ENCODE measurements at places on chromosomes 5 and 9.
A peak's percentile ranks its signal among the peaks of the same experiment; 100 is the strongest.

DNA sequence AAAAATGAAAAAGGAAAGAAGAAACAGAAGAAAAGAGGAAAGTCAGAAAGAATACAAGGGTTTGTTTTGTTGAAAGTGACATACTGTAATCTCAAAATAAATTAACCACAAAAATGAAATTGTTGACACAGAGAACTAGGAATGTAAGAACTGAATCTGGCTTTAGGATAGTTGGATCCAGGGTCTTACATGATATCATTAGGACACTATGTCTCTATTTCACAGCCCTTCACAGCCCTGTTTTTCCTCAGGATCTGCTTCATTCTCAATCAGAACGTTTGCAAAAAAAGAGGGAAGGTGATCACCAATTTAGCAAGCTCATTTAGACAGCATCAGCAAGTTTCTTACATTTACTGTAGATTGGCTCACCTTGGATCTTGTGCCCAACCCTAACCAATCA is 188.5 kb upstream of the NREP start:
- DNase-seq: no peak

DNA sequence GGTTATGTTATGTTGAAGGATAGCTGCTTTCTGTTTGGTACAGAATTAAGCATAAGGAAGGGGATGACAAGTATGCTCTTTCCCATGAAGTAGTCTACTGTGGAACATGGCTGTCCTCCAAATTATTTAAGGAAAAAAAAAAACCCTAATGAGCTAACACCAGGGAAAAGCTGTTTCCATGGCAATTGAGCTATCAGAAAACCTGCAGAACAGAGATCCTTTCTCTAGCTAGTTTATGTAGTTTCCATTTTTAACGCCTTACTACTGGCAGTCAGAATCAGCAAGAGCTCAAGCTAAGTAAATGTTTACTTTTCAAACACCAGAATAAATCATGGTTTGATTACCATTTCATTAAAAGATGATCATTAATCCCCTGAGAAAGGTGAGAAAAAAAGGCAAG is 287.4 kb upstream of the TARS1 start:
- no peak for DNase-seq

GRCh38 chr5:59887274-59887673 is 6.3 kb downstream of the PDE4D start:
- DNase-seq: no peak

- DNase-seq: no peak
Observed at GRCh38 chr5:176178789-176179188, 59.4 kb upstream of the SIMC1 start.

- no peak for DNase-seq
Observed at GRCh38 chr5:13731121-13731628, 213.3 kb downstream of the DNAH5 start.

DNA sequence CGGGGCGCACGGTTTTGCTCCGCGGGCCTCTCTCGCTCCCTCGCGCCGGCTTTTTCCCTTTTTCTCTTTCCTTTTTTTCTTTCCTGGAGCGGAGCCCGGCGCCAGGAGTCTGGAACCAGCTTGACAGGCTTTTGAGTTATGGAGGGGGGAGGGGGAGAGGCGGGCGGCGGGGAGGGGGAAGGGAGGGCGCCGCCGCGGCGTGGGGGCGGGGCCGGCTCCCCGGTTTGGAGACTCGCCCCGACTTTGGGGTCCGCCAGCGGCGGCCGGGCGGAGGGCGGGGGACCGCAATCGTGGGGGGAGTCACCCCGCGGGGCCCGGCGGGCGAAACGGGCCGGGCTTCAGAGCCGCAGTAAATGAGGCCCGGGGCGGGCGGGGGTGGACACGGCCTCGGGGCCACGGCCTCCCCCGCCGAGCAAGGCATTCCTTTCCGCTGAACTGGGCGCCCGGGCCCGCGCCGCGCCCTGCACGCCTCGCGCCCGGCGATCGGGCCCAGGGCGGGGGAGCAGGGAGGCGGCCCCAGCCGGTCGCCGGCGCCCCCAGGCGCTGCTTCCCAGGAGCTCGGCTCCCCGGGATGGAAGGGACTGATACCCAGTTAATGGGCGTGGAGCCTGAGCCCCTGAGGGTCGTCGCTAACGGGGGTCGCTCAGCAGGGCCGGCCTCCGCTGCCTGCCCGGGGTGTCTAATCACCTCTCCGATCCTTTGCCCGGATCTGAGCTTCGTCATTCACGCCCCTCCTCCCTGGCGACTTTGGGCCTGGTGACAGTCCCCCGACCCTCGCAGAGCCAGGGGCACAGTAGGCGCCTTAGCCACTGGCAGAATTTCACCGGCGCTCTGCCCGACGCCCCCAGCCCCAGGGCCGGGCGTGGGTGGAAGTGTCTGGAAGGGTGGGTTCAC is 138.1 kb downstream of the C9orf50 start:
- peak; percentile 75 for DNase-seq

GRCh38 chr5:106459541-106459940 is 1211.2 kb downstream of the EFNA5 start:
- peak; percentile 3 for DNase-seq

DNA sequence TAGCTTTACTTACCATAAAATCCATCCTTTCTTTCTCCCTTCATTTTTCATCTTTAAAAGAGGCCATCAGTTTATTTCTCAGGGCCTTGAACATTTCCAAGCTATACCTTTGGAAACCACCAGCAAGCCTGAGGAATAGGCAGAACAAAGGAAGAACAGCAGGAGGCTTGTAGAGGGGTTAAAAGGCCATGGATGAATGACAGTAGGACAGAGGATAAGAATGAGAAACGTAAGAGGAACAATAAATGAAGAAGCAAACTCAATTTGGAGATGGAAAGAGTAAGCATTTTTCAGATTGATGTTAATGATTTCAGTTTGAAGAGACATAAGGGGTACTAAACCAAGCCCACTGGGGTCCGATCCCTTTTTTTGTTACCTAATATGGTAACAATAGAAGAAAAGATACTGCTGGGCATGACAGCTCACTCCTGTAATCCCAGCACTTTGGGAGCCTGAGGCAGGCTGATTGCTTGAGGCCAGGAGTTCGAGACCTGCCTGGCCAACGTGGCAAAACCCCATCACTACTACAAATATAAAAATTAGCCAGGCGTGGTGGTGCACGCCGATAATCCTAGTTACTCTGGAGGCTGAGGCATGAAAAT is 106.6 kb upstream of the NMUR2 start:
- DNase-seq: no peak

GRCh38 chr9:120928015-120928482 is 1.5 kb upstream of the TRAF1 start:
- DNase-seq: no peak

- DNase-seq: no peak
Observed at GRCh38 chr5:143564417-143564816, 160.9 kb upstream of the NR3C1 start.

DNA sequence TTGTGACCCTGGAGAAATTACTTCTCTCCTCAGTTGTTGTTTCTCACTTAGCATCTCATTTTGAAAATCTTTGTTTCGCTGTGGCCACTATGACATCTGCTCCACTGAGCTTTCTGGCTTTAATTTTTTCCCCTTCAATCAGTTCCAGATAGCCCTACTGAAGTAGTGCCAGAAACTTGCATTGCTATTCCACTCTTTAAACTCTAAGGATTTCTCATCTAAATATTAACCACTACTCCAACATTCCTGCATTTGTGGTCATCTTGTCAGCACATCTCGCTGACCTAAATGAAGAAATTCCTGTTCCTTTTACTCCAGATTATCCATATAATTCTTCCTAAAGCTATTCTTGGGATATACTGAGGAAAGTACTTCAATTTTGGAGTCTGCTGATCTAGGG is 15.3 kb upstream of the NOL6 start:
- peak; percentile 36 for DNase-seq

DNA sequence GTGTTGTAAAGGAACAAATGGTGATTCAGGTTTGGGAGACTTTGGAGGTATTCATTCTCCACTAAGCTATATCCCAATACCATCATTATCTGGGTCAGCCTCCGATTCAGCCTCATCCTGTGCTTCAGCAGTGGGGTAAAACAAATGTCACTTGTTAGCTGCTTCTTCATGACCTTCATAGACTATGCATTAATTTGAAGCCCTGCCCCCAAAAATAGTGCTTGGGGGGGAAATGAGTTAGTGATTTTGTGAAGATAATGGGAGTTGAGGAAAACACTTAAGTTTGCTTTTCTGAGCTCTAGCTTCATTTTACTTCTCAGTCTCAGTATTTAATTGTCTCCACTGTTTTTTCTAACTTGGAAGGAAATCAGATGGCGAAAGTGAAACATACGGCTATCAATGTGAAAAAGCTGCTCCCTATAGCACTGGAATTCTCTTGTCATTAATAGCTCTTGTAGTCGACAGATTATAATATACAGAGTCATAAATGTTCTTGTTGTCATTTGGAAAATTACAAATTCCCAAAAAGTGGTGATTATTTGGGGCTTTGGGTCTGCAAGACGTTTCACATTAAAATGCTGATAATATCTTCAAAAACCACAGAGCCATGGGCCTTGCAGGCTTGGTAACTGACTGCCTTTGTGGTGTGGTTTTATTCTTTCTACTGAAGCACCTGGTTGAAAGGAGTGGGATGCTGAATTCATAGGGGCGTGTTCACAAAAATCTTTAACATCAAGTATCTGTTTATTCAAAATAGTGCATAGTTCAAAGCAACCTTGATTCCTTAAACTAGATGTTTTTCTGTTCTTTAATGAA is 40.0 kb downstream of the PIK3R1 start:
- DNase-seq: no peak

GRCh38 chr5:111787006-111787405 is 30.0 kb upstream of the NREP start:
- DNase-seq: no peak

DNA sequence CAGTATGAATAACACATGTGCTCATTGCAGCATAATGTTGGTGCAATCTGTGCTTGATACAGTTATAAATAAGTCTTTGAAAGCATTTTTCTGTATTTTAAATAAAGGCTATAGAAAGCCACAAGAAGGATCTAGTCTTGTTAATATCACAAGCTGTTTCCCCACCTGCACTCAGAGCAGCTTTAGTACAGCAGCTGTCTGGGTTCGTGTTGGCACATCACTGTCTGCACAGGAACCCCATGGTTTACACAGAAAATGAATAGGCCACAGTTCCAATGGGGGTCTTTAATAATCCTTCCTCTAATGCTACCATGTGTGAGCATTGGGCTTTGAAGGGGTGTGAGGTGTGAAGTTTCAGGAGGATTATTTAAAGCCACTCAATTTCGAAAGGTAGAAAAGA is 2269.7 kb downstream of the MAT2B start:
- no peak for DNase-seq

DNA sequence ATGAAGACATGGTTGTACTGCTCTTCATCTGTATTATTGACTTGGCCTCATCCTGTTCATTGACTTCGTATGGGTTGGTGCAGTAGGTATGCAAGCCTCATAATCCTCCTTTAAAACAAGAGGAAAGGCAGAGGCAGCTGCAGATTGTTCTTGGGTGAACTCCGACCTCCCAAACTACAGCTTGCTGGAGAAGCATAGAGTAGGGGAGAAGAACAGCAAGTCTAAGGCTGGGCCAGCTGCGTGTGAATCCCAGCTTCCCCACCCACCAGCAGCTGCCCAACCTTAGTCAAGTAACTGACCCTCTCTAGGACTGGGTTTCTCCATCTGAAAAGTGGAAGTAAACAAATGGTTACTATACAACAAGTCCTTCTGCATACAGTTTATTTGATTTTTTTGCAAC is 114.5 kb upstream of the WWC1 start:
- no peak for DNase-seq

DNA sequence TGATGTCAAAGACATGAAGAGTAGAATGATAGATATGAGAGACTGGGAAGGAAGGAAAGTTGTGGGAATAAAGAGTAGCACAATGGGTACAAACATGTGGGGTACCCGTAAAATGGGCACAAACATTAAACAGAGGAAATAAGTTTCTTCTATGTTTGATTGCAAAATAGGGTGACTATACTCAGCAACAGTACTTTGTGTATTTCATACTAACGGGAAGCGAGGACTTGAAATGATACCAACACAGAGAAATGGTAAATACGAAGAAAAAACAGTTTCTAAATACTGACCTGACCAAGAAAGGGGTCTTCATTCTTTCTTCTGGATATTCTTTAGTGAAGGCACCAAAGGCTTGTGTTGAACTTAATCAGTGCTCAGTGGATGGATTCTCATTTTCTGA is 31.1 kb downstream of the ATP6V0E1 start:
- DNase-seq: no peak

Data from astrocyte of the cerebellum (primary cell).